ENCODE measurements at places on chromosomes 2 and 18.

- no peaks in the 10 kb centered on the region for H3K4me1 ChIP-seq
- no peaks in the 10 kb centered on the region for H3K36me3 ChIP-seq
- no peaks in the 10 kb centered on the region for H3K27me3 ChIP-seq
- no peak for DNase-seq
Observed at GRCh38 chr2:134493797-134494196, 225.0 kb downstream of the TMEM163 start.

- peaks cover 8% of the 10 kb centered on the region for H3K4me1 ChIP-seq
- no peak for DNase-seq
- no peak overlapping the region for H3K4me3 ChIP-seq
- H3K27me3 ChIP-seq = no peaks in the 10 kb centered on the region
- H3K36me3 ChIP-seq = no peaks in the 10 kb centered on the region
Observed at GRCh38 chr2:85828725-85829124, 60.1 kb downstream of the ST3GAL5 start.

- H3K27me3 ChIP-seq = no peaks in the 10 kb centered on the region
- no peaks in the 10 kb centered on the region for H3K4me1 ChIP-seq
- H3K36me3 ChIP-seq = no peaks in the 10 kb centered on the region
- no peak for DNase-seq
- H3K4me3 ChIP-seq = no peak overlapping the region
Observed at GRCh38 chr2:15043336-15044058, 411.0 kb downstream of the LRATD1 start.

DNA sequence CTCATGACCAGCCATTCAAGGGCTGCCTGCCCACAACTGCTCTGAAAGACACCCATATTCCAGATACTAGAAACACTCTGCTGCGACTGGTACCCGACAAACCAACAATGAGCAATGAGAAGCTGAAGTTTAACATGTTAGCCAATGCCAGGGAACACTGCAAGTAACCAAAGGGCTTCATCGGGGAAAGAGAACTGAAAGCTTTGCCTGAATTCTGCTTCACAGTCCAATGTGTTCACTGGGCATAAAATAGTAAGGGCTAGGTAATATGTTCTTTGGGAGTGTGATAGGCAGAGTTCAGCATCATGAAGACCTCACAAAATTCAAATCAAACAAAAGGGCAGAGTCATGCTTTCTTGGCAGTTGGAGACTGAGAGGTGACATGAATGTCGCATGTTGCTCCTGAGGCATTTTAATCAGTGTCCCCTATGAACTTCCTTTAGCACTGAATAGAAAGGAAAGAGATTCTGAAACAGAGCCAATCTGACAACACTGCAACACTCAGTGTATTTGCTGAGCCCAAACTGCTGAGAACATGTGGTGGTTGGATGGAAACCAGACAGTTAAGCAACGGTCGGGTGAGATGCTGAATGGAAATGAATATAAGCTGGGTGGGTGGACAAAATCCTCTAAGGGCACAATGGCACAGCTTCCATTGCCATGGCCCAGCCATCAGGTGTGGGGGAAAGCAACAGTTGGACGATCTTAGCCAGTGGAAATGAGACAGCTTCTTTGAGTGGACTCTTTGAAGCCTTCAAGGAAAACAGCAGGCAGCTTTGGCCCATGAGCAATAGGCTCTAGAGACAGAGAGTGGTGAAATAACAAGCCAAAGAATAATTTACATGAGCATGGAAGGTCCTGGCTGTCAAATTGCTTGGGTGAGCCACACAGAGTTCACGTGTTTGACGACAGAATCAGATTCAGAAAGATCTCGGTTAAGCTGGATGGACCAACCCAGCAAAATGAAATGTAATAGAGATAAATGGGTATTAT, 277.5 kb downstream of the AFF3 start:
- no peaks in the 10 kb centered on the region for H3K4me1 ChIP-seq
- no peak for DNase-seq
- H3K27ac ChIP-seq = no peak overlapping the region
- H3K4me3 ChIP-seq = no peak overlapping the region

DNA sequence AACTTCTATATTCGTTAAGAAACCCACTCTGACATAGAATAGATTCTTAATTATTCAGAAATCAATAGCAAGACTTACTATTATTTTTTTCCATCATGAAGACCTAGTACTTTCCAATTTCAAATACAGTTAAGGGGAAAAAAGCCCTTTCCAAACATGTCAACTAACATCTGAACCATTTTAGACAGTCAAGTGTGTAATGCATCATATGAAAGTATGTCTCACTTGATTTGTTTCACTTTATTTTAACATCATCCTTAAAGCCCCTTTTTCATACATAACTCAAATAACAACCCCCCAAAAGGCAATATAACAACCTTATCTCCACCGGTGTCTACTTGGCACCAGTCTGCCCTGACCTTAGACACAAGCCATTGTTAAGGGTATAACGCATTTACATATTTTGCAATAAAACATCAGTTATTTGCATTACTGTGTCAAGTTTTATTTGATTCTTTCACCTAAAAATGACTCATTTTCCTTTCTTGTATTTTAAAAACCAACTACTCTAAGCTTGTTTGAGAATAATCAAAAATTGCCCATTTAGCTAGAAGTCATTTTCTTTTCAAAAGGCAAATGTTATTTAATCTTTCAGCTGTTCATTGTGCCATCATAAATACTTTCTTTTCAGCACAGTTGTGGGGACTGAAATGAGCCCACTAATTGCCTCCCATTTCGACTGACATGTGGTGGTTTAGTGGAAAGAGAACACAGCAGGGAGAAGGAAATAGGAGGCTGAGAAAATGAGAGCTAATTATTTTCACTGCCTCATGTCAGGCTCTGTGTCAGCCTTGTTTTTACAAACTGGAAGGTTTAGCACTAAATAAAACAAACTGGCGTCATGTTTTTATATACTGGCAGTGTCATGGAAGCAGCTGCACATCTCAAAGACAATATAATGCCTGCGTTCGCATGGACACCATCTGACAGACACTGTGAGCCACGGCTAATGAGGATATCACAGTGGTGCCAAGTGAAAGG, 104.7 kb upstream of the CDCA7 start:
- H3K27ac ChIP-seq = no peak overlapping the region
- no peak for DNase-seq
- H3K27me3 ChIP-seq = no peaks in the 10 kb centered on the region
- H3K36me3 ChIP-seq = no peaks in the 10 kb centered on the region
- no peak overlapping the region for H3K4me3 ChIP-seq
- peaks cover 4% of the 10 kb centered on the region for H3K4me1 ChIP-seq

DNA sequence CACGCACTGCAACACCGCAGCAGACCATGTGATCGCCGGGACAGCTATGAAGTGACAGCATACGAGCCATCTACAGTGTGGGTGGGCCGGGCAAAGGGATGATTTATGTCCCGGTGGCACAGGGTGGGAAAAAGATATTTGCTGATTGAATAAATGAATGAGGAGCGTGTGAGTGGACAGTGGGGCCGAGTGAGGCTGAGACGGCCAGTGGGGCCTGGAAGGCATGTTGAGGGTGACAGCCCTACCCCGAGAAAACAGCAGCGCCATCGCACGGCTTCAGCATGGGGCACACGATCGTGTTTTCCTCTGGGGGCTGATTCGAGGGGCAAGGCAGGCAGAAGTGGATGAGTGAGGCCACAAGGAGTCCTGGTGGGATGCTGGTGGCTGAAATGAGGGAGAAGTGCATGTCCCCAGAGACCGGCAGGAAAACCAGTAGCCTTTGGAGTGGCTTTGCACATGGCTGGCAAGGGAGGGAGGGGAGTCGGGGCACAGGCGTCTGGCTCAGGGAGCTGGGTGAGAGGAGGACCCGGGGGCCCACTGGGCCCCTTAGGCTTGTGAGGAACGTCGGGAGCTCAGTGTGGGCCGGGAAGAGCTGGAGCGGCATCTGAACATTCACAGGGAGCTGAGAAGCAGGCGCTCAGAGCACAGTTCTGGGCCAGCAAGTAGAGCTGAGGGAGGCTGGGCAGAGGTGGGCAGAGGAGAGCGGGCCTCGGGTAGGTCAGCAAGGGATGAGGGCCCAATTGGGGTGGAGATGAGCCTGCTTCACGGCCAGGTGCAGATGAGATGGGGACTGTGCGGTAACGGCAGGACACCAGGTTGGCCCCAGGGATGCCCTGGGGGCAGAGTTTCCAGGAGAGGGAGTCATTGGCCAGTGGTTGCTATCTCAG, 32.1 kb upstream of the MAL start:
- no peak overlapping the region for H3K4me3 ChIP-seq
- H3K4me1 ChIP-seq = no peaks in the 10 kb centered on the region
- no peaks in the 10 kb centered on the region for H3K27me3 ChIP-seq

Measured in esophagus squamous epithelium (tissue), 5 donors.